ENCODE measurements at places on chromosomes 7 and 10.

GRCh38 chr7:55526770-55527169 is 45.5 kb downstream of the VOPP1 start:
- DNase-seq: no peak

- DNase-seq: no peak
Observed at GRCh38 chr7:7178906-7179305, 3.4 kb upstream of the C1GALT1 start.

DNA sequence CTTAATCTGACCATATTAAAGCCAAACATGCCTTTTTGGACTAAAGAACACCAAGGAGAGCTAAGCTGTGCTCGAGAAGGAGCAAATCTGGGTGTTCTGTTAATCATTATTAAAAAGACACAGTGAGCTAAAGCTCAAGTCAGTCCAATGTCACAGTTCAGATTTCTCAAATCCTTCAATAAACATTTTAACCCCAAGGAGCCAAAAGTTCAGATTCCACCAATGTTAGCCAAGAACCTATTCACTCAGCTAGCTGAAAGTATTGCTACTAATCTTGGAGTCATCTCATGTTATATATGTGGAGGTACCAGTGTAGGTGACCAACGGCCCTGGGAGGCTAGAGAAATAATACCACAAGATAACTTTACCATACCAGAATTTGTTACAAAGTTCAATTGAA is 14.5 kb upstream of the ZNF33B start:
- no peak for DNase-seq

DNA sequence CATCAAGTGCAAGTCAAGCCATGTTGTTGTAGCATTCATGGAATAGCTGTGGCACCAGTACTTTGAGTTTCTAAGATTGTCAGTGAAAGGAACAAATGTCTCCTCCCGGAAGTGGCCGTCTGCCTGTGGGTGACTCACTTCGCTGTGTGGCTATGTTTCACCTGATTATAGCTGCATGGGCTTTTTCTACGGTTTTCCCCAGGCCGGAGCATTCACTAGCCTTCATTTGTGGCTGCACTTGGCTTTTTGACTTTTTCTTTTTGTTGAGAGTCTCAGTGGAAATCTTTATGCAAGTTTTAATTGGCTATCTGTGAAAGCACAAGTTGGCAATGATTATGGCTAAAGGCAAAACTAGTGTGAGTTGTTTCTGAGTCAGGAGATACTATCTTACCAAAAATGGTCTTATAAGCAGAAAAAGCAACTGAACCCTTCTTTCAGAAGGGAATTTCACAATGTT is 35.0 kb downstream of the SRI start:
- DNase-seq: no peak

DNA sequence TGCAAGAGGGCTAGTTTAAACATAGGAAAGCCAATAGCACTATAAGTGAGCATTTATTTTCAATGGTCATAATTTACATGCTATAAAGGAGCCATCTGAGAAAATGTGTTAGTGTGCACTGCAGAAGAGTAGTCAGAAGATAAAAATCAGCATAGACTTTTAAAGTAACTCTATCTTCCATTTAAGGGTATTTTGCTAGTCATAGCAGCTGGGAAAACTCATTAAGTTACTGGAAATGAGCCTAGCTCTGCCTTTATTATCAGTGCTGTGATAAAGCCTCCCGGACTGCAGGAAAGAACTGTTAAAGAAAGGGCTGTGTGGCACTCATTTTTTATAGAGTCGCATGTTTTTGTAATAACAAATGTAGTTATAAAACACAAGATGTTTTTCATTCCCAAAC is 825.8 kb upstream of the POM121L12 start:
- no peak for DNase-seq

- no peak for DNase-seq
Observed at GRCh38 chr7:143455491-143455890, 12.2 kb downstream of the TAS2R60 start.

- no peak for DNase-seq
Observed at GRCh38 chr7:84047085-84047484, 147.5 kb downstream of the SEMA3A start.

GRCh38 chr7:13989126-13989948 is at the start of gene ETV1:
Gene ETV1, minus strand, starts transcription at chr7:13989666. Its CDS starts 614 bp downstream, at chr7:13989052.
- peak; percentile 24 for DNase-seq

GRCh38 chr7:117163101-117163500 is 159.8 kb downstream of the WNT2 start:
- DNase-seq: no peak

DNA sequence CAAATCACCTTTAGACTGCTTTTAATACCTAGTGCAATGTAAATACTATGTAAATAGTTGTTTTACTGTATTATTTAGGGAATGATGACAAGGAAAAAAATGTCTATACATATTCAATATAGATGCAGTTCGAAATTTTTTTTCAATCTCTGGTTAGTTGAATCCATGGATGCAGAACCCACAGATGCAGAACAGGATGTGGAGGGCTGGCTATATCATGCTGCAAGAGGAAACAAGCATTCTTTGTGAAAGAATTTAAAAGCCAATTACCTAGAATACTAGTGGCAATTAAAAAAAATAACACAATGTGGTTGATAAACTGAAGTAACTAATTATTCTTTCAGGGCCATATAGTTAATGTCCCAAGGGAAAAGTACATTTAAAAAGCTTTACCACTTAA is 170.4 kb downstream of the ZNF438 start:
- DNase-seq: no peak

- peak; percentile 12 for DNase-seq
Observed at GRCh38 chr7:25031007-25031406, 51.0 kb upstream of the OSBPL3 start.

DNA sequence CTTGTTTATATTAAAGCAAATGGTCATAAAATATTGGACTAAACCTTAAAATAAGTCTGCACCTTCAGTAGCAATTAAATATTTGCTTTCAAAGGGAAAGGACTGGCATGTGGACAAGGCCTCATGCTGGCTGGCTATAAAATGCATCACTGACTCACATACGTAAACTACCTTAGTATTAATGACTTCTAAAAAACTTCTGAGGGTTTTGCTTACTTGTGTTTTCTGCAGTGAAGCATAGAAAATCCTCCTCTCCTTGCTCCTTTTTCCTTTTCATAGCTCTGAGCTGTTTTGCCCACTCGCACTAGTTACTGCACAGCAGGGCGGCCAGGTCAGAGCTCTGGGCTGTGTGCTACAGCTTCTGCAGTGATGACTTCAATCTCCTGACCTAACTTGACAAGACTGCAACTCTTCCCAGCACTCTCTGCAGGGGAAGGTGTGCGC is 82.3 kb downstream of the CUL2 start:
- DNase-seq: no peak

- no peak for DNase-seq
Observed at GRCh38 chr7:54874804-54875203, 115.8 kb upstream of the SEC61G start.

GRCh38 chr7:144796919-144797318 is 38.9 kb downstream of the TPK1 start:
- DNase-seq: no peak

DNA sequence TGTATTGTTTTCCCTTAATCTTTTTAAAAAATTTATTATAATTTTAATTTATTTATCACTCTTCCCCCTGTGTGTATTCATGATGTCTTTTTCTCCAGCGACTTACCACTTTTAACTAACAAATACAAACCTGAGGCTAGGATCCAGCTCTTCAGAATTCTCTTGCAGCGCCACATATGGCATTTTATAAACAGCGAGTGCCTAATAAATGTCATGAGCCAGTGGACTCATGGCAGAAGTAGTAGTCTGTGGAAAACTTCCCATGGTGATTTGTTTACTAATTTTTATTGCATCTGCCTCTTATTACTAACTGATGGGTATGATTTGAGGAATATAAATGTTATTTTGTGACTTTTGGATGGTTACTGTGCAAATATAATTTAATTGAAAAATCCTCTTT is 102.9 kb downstream of the EXOC4 start:
- DNase-seq: no peak

DNA sequence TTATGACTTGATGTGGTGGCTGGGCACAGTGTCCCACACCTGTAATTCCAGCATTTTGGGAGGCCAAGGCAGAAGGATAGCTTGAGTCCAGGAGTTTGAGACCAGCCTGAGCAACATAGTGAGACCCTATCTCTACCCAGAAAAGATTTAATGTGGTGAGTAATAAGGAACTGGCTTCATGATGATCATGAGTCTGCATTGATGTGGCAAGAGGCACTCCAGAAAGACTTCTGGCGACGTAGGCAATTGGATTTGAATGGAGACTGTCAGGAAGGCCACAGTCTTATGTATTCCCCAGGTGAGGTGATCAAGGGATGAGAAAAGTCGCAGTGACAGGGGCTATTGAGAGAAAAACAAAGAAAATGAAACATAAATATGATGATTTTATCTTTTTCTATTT is 138.0 kb downstream of the CACNB2 start:
- no peak for DNase-seq

GRCh38 chr10:96287392-96288105 is 16.2 kb upstream of the BLNK start:
- DNase-seq: no peak

DNA sequence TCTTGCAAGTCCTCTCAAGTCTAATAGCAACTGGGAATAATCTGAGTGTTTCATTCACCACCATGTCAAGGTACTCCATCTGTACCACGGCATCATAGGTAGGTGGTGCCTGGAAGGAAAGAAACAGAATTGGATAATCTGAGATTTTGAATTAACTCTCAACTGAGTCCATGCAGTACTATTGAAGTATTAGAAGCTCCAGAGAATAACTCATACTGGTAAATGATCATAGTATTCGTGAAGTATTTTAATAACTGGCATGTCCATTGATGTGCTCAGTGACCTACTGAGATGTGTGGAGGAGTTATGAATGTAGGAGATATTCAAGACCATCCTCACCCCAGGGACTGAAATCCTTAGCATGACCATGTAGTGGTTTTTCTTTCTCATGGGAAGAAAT is 27.1 kb downstream of the CYP3A5 start:
- DNase-seq: no peak

GRCh38 chr10:57320416-57320815 is 947.3 kb downstream of the IPMK start:
- DNase-seq: no peak
